ENCODE measurements at places on chromosomes 5 and 9.

DNA sequence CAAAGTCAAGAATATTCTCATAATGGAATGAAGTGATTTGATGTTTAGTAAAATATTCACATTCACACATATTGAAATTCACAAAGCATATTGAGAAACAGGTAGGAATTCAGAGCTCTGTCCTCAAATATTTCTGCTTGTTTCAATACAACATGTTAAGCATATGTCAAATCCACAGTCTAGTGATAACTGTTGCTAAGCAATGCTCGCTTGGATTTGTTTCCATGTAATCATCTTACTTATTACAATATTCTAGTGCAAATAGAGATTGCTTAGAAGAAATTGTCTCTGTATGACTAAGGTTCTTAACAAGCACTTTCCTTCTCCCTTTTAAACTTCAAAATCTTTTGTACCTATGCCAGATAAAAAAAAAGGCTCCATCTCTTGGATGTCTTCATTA, 995.7 kb downstream of the CDH18 start:
- DNase-seq, result no peak

GRCh38 chr5:115840873-115841272, 492 bp downstream of the ATG12 start:
- no peak for DNase-seq

DNA sequence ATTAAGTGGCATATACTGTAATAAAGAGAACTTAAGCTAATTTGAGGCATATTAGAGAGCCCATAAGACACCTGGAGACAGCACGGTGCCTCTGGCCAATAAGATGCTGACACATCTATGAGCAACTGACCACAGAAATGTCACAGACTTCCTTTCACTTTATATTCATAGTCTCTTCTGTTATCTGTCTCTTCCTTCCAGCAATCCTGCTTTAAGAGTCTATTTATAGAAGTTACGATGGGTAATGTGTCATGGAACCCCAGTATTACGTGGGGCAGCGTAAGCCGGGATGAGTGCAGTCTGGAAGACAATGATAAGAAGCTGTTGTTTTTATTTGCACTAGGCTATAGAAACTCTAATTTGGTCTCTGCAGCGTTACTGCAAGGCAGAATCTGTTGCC, 136.8 kb downstream of the CFAP90 start:
- DNase-seq, result no peak

DNA sequence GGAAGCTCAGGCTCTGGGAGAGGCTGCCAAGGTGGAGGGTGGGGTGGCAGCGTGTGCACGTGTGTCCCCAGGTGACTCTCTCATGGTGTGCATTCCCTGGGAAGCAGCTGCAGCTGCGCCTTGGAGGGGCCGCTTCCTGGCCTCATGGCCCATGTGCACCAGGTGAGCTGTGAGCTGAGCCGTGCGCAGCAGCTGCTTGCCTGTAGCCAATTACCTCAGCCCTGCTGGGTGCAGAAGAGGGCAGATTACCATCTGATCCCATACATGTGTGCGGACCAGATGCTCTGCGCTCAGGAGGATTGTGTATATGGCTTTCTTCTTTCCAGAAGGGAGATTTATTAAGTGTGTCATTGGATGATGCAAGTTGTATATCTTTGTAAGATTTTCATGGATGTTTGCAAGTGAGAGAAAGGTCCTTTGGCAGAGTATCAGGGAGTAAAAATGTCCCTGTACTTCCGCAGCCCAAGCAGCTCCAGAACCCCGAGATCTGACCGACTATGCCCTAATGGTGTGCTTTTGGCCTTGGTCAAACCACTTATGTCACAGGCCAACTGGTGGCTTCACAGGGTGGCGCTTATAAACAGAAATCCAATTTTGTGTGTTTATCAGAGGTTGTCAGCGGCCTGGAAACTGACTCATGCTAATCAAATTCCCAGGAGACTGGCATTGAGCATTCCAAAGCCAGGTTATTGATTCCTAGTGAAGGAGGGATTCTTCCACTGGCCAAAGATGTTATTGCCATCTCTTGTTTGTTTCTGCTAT, 229.3 kb downstream of the GOLPH3 start:
- no peak for DNase-seq

GRCh38 chr5:61640179-61641021, 308.3 kb downstream of the ZSWIM6 start:
- no peak for DNase-seq

GRCh38 chr5:109836280-109836679, 146.6 kb downstream of the MAN2A1 start:
- no peak for DNase-seq

DNA sequence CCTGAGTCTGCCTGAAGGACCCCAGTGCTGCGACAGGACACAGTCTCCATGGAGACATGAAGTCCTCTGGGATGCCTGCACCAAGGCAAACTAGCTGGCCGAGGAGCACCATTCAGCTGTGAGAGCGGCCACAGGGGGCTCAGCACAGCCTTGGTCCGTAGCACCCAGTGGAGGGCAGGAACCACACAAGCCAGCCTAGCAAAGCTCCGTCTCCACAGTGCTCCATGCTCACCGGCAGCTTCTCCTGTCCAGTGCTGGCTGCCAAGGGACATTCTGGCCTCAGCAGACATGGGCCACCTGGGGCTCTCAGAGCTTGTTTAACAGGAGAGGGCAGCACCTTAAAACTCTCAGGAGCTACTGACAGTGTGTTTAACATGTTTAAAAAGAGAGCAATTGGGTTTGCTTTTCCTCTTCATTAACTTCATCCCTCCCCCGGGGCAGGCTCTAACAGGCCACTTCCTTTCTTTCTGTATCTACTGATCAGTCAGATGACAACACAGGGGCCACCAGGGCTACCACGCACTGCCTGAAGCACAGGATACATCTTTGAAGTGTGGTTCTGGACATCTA, 57.0 kb downstream of the SECISBP2 start:
- DNase-seq, result no peak

Measured in activated CD4-positive, alpha-beta T cell treated with anti-CD3 and anti-CD28 coated beads, Interleukin-2, amount 50 U/mL, for 4 hours (primary cell).